ENCODE measurements at places on chromosomes 2 and 18. TPM values are rescaled to one million over a fixed set of nuclear protein-coding genes. Genes with fewer than 3 reads are reported as not detected.

The GYPC gene
- total RNA-seq: 79.5 TPM

GRCh38 chr2:29130295-29130694 lies 15.1 kb downstream of the CLIP4 start:
- no peak for DNase-seq

- DNase-seq: no peak
These were observed 39.2 kb downstream of the HK2 start for GRCh38 chr2:74873012-74873665.

- no peak for DNase-seq
These were observed 81.3 kb downstream of the PTRHD1 start for GRCh38 chr2:24711865-24712264.

The PTPRN gene
- 0.39 TPM for total RNA-seq

The NFATC1 gene
- total RNA-seq: 39.2 TPM

GRCh38 chr2:178428396-178428806 lies 22.6 kb downstream of the PRKRA start:
- no peak for DNase-seq

DNA sequence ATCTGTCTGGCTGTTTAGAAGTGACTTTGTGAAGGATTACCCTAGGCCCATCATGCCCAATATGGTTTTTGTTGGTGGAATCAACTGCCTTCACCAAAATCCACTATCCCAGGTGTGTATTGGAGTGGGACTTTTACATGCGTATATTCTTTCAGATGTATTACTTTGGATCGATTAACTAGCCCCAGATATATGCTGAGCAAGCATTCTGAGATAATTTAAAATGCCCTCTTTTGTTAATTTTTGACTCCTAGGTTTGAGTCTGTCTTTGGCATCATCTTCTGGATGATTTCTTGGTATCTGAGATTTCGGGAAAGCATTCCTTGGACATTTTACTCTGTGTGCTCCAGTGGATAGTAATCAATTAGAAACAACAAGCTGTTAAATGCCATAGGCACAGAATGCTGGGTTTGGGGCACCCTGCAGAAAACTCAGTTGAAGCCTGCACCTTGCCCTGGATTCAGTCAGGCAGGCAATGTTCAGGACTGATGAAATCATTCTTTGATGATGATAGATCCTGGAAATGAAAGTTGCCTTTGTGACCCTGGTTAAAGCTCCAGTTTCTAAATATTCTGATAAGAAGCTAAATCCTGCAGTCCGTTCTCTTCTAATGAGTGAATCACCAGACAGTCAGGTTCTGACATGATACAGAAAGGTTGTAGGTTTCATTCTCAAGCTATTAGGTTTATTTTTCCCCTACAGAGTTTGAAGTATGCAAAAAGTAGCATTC lies 1.1 kb downstream of the UGT1A1 start:
- no peak for DNase-seq

The FAM124B gene
- 2.4 TPM for total RNA-seq

GRCh38 chr2:234476766-234477165 lies 20.1 kb downstream of the ARL4C start:
- DNase-seq: no peak

GRCh38 chr2:96470636-96471035 lies 34.5 kb downstream of the NEURL3 start:
- peak; percentile 89 for DNase-seq

The MAPRE3 gene
- total RNA-seq: 16.1 TPM

GRCh38 chr2:105771836-105772235 lies 27.1 kb downstream of the NCK2 start:
- DNase-seq: no peak

The NMUR1 gene
- 2.1 TPM for total RNA-seq

GRCh38 chr18:68500556-68500955 lies 214.4 kb downstream of the TMX3 start:
- no peak for DNase-seq

GRCh38 chr18:8668381-8668780 lies 37.0 kb upstream of the MTCL1 start:
- no peak for DNase-seq

GRCh38 chr2:126616606-126617069 lies 39.3 kb upstream of the GYPC start:
- DNase-seq: no peak

The DAW1 gene
- total RNA-seq: 0.88 TPM

The AOX1 gene
- total RNA-seq: 64.5 TPM

The GTF3C2 gene
- total RNA-seq: 42.7 TPM

GRCh38 chr2:34419856-34420255 lies 820.8 kb upstream of the FAM98A start:
- DNase-seq: no peak

The LONRF2 gene
- total RNA-seq: 10.3 TPM

DNA sequence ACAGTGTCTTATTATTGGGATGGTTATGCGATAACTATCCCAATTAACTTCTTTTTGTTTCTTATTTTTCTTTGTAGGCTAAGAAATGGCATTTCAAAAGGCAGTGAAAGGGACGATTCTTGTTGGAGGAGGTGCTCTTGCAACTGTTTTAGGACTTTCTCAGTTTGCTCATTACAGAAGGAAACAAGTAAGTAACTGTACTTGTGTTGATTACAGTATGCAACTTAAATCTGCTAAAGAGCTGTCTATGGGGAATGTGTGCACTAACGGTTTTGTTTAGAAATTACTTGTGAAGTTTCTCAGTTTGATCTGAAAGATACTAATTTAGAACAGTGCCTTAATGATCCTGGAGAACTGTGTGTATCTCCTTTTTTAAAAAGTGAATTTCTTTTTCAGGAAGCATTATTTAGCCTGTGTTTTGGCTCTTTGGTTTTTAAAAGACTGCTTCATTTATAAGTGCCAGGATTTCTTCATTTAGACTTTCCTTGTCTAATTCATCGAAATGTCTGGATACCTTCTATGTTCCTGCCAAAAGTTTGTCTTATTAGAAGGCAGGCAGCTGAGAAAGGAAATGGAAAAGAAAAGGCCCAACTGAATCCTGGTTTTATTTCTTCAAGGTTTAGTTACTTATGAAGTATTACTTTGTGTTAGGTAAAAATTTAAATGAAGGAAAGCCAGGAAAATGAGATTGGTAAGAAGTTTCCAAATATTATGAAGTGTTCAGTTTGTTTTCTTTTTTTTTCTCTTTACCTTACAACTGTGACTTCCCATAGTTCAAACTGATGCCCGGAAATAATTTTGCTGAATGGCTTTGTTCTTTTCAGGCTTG lies 40.1 kb downstream of the GPD2 start:
- DNase-seq: no peak

The PJVK gene
- total RNA-seq: 8.4 TPM

GRCh38 chr2:100309973-100310719 lies 12.2 kb downstream of the LONRF2 start:
- DNase-seq: no peak

The RNF152 gene
- total RNA-seq: 25.5 TPM

- DNase-seq: no peak
These were observed 129.1 kb downstream of the BCL2L11 start for GRCh38 chr2:111249806-111250205.

DNA sequence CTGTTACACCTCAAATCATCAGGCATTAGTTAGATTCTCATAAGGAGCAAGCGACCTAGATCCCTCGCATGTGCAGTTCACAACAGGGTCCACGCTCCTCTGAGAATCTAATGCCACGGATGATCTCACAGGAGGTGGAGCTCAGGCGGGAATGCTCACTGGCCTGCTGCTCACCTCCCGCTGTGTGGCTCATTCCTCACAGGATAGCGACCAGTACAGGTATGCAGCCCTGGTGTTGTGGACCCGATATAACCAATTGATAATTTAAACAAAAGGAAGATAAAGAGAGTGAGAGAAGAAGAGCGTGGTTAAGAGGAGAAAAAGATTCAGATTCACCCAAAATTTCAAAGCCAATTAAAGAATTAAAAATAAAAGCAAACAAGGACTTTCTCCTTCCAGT lies 20.8 kb downstream of the TLK1 start:
- DNase-seq: no peak

- no peak for DNase-seq
These were observed 122.8 kb upstream of the AGAP1 start for GRCh38 chr2:235371018-235371417.

The PLA2R1 gene
- total RNA-seq: 34.9 TPM

GRCh38 chr18:55845221-55845620 lies 257.2 kb upstream of the TCF4 start:
- DNase-seq: no peak

DNA sequence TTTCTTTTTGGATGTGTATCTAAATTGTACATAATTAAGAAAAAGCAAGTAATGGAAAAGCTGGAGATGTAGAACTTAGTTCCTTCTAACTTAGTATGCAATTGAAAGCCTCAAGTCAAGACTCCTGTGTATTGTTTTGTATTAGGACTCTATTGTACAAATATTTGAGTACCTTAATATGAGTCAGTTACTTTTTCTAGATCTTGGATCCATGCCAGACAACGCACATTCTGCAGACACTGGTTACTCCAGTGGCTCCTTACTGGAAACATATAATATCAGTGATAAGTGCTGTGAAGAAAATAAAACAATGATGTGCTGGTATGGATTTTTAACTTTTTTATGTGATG lies 1.5 kb downstream of the SLC39A10 start:
- no peak for DNase-seq

DNA sequence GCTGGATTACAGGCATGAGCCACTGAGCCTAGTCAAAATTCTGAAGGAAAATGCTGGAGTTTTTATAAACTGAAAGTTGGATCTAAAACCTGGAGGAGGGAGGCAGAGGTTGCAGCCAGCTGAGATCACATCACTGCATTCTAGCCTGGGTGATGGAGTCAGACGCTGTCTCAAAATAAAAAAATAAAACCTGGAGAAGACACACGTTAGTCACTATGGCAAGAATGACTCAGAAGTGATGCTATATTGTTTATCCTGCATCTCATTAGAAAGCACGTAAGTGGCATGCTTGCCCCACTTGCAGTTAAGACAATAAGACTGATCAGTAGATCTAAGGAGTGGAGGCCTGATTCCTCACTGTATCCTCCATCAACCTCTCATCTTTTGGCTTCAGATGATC lies 106.6 kb upstream of the STON1 start:
- DNase-seq: no peak

GRCh38 chr2:128313091-128313836 lies 5.4 kb downstream of the HS6ST1 start:
- DNase-seq: no peak

DNA sequence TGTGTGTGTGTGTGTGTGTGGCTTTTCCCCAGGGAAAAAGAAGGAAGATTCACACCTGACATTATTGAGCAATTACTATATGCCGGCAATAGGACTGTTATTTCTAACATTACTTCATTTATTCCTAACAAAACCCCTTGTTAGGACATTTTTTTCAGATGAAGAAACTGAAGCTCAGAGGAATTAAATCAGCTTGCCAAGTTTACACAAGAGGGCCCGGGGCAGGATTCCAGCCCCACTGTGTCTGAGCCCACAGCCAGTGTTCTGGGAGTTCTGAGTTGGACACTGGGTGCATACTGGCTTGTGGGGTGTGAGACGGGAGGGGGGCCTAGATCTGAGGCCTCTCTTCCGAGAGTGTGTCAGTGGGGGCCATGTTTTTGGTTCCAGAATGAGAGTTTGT lies 9.9 kb downstream of the TOGARAM2 start:
- no peak for DNase-seq

GRCh38 chr18:35573531-35573930 lies 8.0 kb upstream of the GALNT1 start:
- no peak for DNase-seq

DNA sequence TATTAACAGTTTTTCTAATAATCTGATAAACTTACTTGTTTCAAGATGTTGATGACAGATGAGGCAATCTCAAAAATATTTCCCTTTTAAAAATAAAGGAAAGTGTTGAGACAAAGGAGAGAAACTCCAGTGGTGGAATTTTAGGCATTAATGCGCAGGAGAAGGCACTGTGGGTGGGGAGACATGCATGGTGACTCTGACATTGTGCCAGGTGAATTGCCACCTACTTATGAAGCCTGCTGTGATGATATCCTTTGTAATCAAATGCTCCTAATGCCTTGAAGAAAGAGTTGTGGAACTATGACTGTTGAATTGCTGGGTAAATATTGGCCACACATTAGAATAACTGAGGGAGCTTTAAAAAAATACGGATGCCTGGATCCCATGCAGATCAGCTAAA lies 101.4 kb downstream of the PLA2R1 start:
- no peak for DNase-seq

DNA sequence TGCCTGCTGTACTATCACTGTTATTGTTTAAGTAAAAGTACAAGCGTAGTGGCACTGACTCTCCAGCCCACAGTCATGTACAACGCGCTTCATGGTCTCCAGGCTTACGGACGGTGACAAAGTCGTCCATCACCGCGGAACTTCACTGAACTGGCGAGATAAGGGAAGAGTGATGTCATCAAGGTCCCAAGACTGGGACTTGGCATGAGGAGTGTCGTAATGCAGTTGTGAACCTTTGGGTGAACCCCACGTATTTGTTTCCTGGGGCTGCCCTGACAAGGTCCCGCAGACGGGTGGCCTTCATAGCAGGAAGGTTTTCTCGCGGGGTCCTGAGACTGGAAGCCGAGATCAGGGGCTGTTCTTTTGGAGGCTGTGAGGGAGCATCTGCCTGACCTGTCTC lies 17.3 kb downstream of the NFATC1 start:
- DNase-seq: peak; percentile 62

All from aorta (tissue), 5 donors.